ENCODE measurements at places on chromosomes 3 and 15. TPM values are rescaled to one million over a fixed set of nuclear protein-coding genes. Genes with fewer than 3 reads are reported as not detected.

Gene PARP14
- 18.5 TPM for total RNA-seq

Gene ATP10A
- 0.97 TPM for total RNA-seq

Gene CHRFAM7A
- total RNA-seq: not detected

Gene CCK
- not detected for total RNA-seq

Data from cardiac atrium fibroblast (primary cell).